ENCODE measurements at places on chromosomes 7 and 10. TPM values are rescaled to one million over a fixed set of nuclear protein-coding genes. Genes with fewer than 3 reads are reported as not detected.

SORBS1 gene
- total RNA-seq, result 2.8 TPM

ANLN gene
- 207 TPM for total RNA-seq

SH2B2 gene
- 3.7 TPM for total RNA-seq

SPDYE1 gene
- not detected for total RNA-seq

LAMB4 gene
- total RNA-seq, result not detected

UBE3C gene
- 81.1 TPM for total RNA-seq

DNA sequence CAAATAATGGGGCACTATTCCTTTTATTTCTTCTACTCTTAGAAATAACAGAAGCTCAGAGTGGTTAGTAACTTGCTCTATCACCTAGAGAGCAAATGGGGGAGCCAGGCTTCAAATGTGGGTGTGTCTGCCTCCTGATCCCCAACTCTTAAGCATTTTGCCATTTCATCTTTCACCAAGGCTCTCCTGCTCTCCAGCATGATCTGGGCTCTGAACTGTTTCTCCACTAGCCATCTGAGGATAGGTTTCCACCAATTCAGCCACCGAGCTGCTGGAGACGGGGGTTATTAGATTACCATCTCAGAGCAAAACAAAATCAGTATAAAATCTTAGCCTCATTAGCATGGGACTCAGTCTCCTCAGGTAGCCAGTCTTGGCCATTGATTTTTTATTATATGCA is 20.2 kb upstream of the VAX1 start:
- DNase-seq, result no peak

GRCh38 chr7:69577221-69577620 is 21.1 kb upstream of the AUTS2 start:
- no peak for DNase-seq

DNA sequence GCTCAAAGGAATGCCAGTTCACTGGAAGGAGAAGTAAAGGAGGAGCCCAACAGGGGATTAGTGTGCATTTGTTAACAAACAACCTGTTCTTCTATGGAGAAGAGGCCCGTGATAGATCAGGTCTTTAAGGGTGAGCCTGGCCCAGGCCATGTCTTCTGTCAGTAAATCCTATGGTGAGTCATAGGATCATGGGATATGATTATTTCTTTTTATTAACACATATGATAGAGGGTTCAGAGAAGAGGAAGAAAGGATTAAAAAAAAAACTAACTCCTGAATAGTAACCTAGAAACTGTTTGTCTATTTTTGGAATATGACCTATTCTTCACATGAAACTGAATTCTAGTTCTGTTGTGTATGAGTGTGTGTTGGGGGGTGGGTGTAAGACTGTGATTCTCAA is 70.4 kb downstream of the GPR158 start:
- DNase-seq, result no peak

GRCh38 chr10:101602761-101603398 is 14.8 kb downstream of the DPCD start:
- peak; percentile 70 for DNase-seq

DNA sequence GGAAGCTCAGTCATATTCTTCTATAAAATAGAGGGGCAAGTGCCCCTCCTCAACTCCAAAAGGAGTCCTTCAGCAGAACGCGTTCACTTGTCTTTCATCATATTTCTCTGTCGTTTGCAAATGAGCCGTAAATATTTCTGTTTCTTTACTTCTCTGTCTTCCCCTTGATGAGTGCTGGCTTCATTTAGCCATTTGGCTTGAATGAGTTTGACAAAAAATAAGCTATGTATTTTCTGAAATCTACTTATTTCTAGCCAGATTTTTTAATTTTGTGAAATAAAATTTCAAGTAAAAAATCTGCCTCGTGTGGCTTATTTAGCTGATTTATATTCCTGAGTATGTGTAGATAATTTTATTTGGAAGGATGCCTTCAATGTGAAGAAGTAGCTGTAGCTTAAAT is 170.8 kb upstream of the DGKB start:
- no peak for DNase-seq

DNA sequence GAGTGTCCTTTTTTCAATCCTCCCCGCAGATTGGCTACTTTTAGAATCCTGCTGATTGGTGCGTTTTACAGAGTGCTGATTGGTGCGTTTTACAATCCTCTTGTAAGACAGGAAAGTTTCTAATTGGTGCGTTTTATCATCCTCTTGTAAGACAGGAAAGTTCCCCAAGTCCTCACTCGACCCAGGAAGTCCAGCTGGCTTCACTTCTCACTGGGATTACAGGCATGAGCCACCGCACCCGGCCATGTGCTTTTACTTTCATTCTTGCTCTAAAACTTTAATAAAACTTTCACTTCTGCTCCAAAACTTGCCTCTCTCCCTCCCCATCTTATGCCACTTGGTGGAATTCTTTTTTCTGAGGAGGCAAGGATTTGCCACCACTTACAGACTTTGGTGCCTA is 17.0 kb upstream of the WAPL start:
- DNase-seq, result no peak

GRCh38 chr10:35460852-35461460 is 124.6 kb downstream of the CCNY start:
- DNase-seq, result no peak

- DNase-seq, result peak; percentile 19
Observed at GRCh38 chr10:112394475-112394875, 20.6 kb downstream of the ACSL5 start.

GRCh38 chr7:154892459-154892858 is 110.5 kb downstream of the PAXIP1 start:
- no peak for DNase-seq

- no peak for DNase-seq
Observed at GRCh38 chr10:123804716-123805115, 86.9 kb downstream of the CPXM2 start.

Data from Calu3 (cell line).